ENCODE measurements at places on chromosomes 2 and 18.
A peak's percentile ranks its signal among the peaks of the same experiment; 100 is the strongest.

DNA sequence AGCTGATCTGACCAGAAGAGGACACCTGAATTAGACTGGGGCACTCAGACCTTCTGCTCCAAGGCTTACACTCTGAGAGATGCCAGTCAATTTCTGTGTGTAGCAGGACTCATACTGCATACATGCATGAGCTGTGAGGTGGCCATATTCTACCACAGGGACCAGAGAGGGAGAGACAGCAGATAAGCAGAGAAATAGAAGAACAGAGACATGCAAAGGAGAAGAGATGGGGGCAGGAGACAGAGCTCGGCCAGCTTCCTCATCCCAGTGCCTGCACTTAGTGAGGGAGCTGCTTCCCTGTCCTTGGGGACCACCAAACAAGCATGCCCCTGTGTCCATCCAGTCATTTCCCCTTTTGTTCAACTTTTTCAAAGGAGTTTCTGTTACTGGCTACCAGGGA lies 73.9 kb upstream of the ALK start:
- DNase-seq = no peak

GRCh38 chr2:206823178-206823577 lies 57.8 kb downstream of the FASTKD2 start:
- no peak for DNase-seq

DNA sequence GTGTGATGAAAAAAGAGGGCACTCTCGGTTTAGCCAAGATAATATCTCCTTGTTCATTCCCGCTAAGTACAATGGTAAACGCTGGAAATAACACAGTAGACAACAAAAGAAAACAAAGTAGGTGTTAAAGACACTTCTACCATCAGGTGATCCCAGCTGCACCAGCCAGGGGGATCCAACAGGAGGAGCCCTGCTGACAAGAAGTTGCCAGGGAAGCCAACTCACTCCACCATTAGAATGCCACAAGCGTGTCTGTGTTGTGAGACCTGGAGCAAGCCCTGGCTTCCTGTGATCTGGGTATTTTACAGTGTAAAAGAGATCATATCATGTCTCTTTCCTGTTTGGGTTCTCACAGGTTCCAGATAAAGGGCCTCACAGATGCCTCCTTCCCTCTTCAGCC lies 117.0 kb downstream of the GRB14 start:
- DNase-seq = peak; percentile 50

DNA sequence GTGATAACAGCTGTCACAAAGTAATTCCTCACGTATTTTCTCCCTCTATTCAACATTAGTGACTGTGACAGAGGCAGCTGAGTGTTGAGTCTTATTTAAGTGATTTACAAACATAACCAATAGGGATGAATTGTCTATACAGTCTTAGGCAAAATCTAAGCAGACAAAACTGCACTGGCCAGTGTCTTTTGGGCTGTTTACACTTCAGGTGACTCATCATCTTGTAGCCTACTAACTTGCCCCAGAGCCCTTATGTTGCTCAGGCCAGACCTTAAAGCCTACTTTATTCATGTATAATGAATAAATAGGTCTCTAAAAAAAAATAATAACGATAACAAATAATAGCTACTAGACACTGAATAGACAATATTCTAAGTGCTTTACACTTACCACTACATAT lies 17.2 kb downstream of the THOC1 start:
- no peak for DNase-seq

DNA sequence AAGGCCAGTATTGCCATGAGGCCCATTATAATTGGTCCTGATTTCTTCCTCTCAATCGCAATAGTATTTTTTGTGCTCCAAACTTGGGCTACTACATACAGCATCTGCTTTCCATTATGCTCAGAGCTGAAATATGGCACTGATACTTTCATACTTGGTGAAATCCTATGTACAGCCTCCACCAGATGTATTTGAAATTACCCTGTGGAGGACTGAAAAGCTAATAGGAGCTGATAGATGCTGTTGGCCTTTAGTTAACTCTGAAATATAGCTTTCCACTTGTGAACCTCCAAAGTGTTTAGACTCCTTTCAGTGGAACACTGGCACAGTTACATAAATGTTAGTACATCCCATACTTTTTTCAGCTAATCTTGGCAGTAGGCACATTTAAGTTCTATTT lies 205.7 kb downstream of the NEDD4L start:
- no peak for DNase-seq

DNA sequence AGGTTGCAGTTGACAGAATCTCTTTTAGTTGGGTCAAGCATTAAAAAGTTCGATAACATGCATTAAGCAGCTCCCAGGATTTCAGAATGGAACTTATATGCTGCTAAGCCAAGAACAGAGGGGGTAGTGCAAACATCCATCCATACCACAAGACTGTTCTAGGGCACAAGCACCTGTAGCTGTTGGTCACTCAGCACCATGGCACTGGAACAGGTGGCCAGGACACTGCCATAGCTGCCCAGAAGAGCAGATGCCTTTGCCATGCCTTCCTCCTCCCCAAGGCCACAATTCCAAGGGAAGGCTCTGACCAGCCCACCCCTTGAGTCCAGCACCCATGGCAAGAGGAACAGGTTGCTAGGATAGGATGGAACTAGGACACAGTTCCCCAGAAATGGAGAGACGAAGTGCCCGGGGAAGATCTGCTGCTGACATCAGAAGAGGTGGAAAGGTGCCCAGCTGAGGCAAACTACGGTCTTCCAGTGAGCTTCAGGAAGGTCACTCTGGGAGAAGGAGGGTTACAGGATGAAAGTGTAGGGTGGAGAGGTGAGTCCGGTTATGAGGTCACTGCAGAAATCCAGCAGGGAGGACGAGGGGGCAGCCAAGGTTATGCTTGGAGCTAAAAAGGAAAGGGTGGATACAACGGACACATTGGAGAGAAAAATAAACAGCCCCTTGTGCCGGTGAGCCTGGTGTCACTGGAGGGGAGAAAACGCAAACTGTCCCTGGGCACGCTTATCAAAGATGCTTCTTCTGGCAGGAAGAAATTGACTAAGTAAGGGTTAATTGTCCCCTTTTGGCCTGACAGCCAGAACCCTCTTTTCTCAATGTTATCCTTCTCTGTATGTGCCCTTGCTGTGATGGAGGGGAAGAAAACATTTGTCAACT lies 41.9 kb downstream of the C1QL2 start:
- no peak for DNase-seq

Data from HAP-1 (cell line).